ENCODE measurements at places on chromosomes 11 and 22. TPM values are rescaled to one million over a fixed set of nuclear protein-coding genes. Genes with fewer than 3 reads are reported as not detected.

DNA sequence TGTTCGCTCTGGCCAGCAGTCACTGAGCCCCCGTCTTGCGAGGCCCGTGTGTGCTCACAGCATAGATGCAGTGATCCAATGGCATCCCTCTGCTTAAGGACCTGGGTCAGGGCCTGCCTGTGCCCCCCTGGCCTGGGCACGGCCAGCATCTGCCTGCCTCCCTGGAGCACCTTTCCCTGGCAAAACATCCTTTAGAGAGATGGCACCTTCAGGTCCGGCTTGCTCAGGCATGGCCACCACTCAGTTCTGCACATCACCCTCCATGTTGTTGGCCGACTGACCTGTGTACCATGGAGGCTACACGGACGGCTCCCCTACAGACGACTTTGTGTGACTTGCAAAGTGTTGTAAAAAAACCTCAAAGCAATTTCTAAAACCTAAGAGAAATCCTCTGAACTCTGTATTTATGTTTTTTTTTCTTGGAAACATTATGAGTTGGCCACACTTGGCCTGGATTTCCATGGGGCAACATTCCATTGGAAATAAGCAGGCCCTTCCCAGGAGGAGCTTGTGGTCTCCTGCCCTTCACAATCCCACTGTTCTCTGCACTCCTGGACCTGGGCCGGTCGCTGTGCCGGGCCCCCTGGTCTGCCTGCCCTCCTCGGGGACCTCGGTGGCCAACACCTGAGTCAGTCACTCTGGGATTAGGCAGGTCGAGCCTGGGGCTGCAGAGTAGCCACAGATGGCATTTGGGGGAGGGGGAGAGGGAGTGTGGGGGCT is 592.4 kb downstream of the TBC1D22A start:
- no peak overlapping the region for H3K27ac ChIP-seq
- H3K27me3 ChIP-seq: no peaks in the 10 kb centered on the region
- H3K4me3 ChIP-seq: no peak overlapping the region
- DNase-seq: no peak

- H3K27ac ChIP-seq: no peak overlapping the region
- no peaks in the 10 kb centered on the region for H3K27me3 ChIP-seq
- H3K36me3 ChIP-seq: no peaks in the 10 kb centered on the region
- no peak overlapping the region for H3K4me3 ChIP-seq
These were observed 10.6 kb downstream of the ENDOD1 start for GRCh38 chr11:95100191-95100648.

DNA sequence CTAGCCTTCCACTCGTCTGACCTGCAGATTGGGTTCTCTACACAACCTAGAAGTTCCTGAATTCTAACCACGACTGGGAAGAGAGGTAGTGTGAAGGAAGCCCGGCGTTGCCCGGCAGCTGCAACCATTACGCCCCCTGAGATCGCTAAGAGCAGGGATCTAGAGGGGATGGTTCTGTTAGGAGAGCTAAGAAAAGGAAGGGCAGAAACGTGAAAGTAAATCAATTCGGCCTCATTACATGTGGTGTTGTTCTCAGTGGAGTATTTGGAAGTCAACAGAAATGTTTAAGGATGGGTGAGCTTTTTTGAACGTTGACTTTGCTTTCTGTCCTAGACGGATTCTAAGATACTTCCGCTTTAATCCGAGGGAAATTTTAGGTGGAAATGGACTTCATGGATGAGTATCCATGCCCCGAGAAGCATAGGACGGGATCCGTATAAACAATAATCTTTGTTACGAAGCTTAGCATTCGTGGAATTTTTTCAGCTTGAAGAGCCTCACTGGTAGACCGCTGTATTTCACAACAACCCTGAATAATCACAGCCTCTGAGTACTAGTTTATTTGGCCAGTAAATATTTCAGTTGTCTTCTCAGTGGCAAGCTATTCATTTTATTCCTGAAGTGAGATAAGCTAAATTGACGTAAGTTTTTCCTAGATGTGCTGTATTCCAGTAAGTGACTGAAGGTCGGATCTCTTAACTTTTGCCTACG is 629 bp downstream of the ATP5MG start:
- DNase-seq: no peak
- peak overlapping the region; percentile 75 for H3K27ac ChIP-seq
- peaks cover 3% of the 10 kb centered on the region for H3K36me3 ChIP-seq
- no peaks in the 10 kb centered on the region for H3K27me3 ChIP-seq
- peak overlapping the region; percentile 86 for H3K4me3 ChIP-seq

HEPACAM gene
- total RNA-seq: 62.8 TPM

- H3K36me3 ChIP-seq: no peaks in the 10 kb centered on the region
- no peak for DNase-seq
- H3K4me3 ChIP-seq: no peak overlapping the region
- peaks cover 32% of the 10 kb centered on the region for H3K4me1 ChIP-seq
- H3K27me3 ChIP-seq: peaks cover 36% of the 10 kb centered on the region
These were observed 2.4 kb downstream of the LMO1 start for GRCh38 chr11:8261291-8261690.

SERHL2 gene
- total RNA-seq: 4.7 TPM

APOL6 gene
- total RNA-seq: 10.7 TPM

- H3K27me3 ChIP-seq: no peaks in the 10 kb centered on the region
- no peaks in the 10 kb centered on the region for H3K4me1 ChIP-seq
- no peak for DNase-seq
- H3K36me3 ChIP-seq: no peaks in the 10 kb centered on the region
These were observed 127.5 kb upstream of the SERPIND1 start for GRCh38 chr22:20646415-20646814.

HORMAD2 gene
- 0.11 TPM for total RNA-seq

DNA sequence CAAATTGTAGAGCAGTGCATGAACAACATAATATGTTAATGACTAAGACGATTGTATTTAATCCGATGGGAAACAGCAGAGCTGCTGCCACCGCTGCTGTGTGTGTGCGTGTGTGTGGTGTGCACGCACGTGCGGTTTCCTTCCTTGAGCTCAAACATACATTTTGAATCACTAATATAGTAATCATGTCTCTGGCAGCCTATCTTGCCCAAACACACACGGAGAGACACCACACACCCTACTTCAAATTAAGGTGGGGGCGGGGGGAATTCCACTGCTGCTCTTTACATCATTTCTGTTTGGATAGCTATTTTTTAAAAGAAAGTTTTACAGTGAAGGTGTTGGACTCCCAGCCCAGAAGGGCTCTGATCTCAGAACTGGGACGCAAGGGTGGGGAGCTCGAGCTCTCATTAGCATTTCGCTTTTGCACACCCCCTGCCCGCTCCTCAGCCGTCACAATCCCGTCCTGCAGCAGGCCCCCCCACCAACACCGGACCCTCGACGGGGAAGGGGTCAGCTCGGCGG is 651 bp upstream of the FAM83F start:
- no peaks in the 10 kb centered on the region for H3K36me3 ChIP-seq
- DNase-seq: peak; percentile 69
- H3K4me3 ChIP-seq: no peak overlapping the region

DNA sequence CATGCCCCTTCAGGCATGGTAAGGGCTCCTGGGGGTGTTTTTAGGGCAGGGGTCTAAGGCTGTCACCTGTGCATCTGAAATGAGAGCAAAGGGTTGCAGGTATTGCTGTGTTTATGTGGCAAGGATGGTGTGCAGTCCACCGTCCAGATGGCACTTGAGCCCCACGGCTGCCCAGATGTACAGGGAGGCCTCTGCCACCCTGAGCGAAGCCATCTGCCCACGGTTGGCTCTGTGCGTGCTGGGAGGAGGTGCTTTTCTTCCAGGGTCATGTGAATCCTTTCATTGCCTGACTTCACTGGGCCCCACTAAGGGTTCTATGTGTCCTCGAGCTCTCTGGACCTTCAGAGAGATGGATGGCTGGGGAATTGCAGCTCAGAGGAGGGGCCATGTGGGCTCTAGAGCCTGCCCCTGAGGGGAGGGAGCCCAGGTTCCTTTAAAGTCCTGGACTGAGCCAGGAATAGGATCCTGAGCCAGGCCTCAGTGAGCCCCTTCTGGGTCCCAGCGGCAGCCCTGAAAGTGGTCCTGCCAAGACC is 89.9 kb downstream of the CTTN start:
- no peaks in the 10 kb centered on the region for H3K27me3 ChIP-seq
- no peak overlapping the region for H3K4me3 ChIP-seq

- peaks cover 18% of the 10 kb centered on the region for H3K36me3 ChIP-seq
- H3K4me3 ChIP-seq: no peak overlapping the region
- H3K4me1 ChIP-seq: peaks cover 38% of the 10 kb centered on the region
- no peaks in the 10 kb centered on the region for H3K27me3 ChIP-seq
- no peak for DNase-seq
These were observed 18.9 kb upstream of the C11orf96 start for GRCh38 chr11:43923406-43924111.

DNA sequence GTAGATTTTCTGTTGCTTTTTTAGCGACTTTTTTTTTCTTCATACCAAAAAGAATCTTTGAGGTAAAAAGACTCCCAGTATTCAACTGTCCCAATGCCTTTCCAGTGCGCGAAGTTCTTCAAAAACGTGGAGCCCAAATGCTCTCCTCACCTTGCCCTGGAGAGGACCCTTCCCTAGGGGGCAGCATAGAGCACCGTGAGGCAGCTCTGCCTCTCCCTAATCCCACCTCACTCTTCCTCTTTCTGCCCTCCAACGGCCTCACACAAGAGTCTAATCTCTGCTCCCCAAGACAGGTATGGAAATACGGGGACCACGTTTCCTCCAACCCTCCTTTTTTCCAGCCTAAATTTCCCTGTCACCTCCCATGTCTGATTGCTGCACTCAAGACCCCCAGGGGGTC is 117.5 kb upstream of the ALX4 start:
- no peak overlapping the region for H3K27ac ChIP-seq
- H3K27me3 ChIP-seq: no peaks in the 10 kb centered on the region
- H3K4me1 ChIP-seq: peaks cover 4% of the 10 kb centered on the region

Data from spinal cord (tissue), 10 donors.